ENCODE measurements at places on chromosomes 5 and 9. TPM values are rescaled to one million over a fixed set of nuclear protein-coding genes. Genes with fewer than 3 reads are reported as not detected.

- DNase-seq: peak; percentile 57
Observed at GRCh38 chr9:119963258-119963797, 594.1 kb upstream of the BRINP1 start.

The INSL6 gene
- polyA plus RNA-seq: not detected

DNA sequence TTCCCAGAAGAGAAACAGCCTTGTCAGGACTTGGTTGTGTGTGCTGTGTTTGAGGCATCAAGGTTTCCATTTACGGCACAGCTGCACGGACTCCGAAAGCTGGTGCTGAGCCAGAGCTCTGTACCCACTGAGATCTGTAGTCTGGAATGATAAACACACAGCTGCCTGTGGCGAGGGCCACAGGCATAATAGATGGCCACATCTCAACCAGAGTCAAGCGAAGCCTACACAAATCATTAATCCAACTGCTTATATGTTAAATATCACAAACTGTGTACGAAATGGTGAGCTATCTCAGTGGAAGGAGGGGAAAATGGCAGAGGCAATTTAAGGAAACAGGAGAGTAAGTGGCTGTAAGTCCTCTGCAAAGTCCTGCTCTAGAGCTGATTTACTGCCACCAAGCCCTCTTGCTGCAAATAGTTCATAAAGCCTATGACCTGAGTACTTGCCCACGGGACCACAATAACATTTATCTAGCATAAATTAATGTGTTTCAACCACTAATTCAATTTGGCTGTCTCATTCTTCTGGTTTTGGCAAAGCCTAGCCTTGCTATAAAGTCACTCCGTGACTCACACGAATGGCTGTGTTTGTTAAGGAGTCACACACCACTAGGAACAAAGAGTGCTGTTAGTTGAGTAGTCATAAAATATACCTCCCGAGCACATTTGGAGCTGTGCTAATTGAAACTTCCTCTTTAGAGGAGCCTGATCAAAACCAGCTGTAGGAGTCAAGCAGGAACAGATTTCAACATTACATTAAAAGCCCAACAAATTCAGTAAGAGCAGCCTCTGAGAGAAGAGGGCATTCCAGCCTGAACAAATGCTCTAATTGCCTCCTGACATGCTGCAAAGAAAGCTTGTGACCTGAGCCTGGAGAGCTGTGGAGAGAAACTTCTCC lies 738.6 kb upstream of the ZNF608 start:
- DNase-seq: no peak

DNA sequence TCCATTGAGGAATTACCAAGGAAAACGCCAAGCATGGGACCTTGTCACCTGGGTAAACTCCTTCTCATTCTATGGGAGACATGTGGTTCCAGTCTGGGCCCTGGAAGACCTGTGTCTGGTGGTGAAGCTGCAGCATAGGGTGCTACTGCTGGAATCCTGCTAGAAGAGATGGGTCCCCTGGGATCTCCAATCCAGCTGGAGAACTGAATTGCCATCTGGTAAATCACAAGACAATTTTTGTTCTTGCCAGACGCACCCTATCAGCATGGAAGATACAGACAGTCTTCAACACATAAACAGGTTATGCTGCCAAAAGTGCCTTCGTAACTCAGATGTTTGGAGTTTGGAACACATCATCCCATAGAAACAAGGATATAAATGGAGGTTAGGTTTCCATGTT lies 424.0 kb upstream of the BRINP1 start:
- no peak for DNase-seq

The CCL27 gene
- polyA plus RNA-seq: 0.28 TPM

GRCh38 chr5:125961150-125961549 lies 462.1 kb upstream of the GRAMD2B start:
- DNase-seq: no peak

DNA sequence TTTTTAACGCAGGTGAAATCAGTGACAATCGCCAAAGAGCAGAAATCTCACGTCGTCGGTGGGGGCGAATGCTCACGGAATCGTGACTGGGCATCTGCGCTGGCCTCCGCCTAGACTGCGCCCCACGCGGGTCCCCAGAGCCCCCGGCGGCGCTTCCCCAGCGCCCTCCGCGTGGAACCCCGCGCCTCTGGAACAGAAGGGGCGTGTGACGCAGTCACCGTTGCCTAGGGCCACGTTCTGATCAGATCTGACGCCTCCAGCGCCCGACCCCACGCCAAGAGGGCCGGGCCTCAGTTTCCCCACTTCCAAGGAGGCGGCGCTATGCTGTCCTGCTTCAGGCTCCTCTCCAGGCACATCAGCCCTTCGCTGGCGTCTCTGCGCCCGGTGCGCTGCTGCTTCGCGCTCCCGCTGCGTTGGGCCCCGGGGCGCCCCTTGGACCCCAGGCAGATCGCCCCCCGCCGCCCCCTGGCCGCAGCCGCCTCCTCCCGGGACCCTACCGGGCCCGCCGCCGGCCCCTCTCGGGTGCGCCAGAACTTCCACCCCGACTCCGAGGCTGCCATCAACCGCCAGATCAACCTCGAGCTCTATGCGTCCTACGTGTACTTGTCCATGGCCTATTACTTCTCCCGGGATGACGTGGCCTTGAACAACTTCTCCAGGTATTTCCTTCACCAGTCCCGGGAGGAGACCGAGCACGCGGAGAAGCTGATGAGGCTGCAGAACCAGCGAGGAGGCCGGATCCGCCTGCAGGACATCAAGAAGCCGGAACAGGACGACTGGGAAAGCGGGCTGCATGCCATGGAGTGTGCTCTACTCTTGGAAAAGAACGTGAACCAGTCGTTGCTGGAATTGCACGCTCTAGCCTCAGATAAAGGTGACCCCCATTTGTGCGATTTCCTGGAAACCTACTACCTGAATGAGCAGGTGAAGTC lies at the start of gene FTMT:
Gene FTMT, plus strand, starts transcription at position 240 of the 932 bp plus-strand sequence. Its CDS starts 82 bp downstream, at position 322.
- no peak for DNase-seq

GRCh38 chr5:123047706-123048105 lies 11.2 kb upstream of the PPIC start:
- DNase-seq: no peak

DNA sequence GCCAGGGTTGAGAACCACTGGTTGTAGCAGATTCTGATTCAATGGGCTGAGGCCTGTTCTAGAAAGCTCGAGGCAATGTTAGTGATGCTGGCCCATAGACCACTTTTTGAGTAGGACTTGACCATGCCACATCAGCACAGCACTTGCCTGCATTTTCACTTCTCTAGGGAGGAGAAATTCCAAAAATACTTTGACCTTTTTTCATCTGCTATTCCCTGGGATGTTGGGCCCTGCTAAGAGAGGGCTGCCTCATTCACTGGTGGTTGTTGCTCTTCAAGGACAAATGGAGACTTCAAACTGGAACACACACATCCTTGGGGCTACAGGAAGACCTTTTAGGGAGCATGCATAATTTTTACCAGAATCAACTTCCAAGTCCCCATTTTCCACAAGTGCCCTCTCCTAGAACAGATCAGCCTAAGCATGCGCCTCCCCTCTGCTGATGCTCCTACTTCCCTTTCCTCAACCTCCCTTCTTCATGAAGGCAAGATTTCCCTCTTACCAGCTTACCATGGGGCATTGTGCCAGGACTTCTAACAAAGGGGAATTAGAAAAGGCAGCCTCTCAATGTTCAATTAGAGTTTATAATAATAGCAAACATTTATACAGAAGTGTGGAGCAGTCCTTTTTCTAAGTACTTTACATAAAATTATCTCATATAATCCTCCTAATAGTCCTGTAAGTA lies 12.7 kb upstream of the TGFBI start:
- no peak for DNase-seq

DNA sequence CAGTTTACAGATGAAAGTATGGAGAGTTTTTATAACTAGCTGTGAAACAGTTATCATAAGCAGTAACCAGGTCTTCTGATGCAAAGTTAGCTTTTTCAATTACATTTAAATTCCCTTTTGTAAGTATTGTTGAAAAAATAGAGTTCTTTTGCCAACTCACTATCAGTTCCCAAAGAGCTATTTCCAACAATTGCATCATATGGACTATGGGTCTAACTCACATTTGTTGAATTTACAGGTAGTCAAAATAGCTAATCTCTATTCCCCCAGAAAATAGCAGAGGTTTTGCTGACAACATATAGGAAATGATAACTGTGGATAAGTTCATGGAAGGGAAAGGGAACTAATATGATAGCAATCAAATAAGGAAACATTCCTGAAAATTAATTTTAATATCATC lies 1.4 kb downstream of the SPINK1 start:
- DNase-seq: no peak

The RPS23 gene
- 2,869 TPM for polyA plus RNA-seq

GRCh38 chr9:16304301-16304700 lies 566.2 kb downstream of the BNC2 start:
- no peak for DNase-seq

DNA sequence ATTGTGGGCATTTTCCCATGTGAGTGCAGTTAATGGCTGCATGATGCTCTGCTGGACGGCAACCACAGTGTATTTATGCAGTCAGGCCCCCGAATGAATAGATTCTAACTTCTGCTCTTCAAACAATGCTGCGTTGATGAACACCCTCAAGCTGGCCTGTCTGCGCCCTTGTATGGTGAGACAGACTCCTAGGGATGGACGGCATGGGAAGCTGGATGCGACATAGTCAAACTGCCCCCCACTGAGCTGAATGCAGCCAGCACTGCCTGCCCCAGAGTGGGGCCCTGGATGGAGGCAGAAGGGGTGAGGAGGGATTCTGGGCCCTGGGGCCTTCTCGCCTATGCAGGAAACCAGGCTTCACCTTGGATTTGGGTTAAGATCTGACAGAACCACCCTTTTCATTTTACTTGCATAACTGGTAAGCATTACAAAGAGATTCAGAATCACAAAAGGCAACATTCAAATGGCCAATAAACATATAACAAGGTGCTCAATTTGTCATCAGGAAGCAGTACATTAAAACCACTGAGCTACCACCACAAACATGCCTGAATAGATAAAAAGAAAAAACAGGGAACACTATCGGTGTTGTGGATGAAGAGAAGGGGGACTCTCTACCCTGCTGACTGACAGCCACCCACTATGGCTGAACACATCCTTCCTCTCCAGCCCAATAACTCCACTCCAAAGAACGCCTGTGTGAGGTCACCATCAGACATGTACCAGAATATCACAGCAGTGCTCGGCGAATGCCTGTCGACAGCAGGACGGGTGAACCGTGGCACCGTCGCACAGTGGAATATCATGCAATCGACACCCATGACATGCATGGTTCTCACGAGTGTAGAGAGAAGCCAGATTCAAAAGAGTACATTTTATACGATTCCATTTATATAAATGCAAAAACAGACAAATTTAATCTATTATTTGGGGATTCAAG lies 79.1 kb downstream of the RAPGEF1 start:
- DNase-seq: peak; percentile 57

DNA sequence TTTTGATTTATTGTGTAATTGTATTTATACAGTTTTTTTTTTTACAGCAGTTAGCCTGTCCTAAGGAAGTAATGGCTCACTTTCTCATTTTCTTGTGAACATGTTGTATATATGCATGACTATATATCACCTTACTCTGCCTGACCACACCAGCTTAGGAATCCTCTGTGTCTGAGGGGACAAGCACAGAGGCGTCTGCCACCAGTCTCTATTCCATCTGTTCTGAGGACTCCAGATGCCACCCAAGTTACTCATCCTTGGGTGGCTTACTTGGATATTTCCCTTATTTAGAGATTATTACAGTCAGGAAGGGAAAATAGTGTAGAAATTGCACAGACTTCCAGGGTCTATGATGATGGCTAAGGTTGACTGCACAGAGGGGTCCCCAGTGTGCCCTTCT lies 256.3 kb upstream of the C9orf72 start:
- DNase-seq: no peak

The MAP1B gene
- 70.4 TPM for polyA plus RNA-seq

Data from H1 (cell line).